Stimulated activated CD4-positive, alpha-beta T cell treated with anti-CD3 and anti-CD28 coated beads, Interleukin-1b, Interleukin-23, amount 100 ng/mL, for 1 hour (primary cell): ENCODE measurements at places on chromosomes 6 and 20.

- DNase-seq, result no peak
Observed at GRCh38 chr20:64039293-64040160, 3.5 kb downstream of the C20orf204 start.

DNA sequence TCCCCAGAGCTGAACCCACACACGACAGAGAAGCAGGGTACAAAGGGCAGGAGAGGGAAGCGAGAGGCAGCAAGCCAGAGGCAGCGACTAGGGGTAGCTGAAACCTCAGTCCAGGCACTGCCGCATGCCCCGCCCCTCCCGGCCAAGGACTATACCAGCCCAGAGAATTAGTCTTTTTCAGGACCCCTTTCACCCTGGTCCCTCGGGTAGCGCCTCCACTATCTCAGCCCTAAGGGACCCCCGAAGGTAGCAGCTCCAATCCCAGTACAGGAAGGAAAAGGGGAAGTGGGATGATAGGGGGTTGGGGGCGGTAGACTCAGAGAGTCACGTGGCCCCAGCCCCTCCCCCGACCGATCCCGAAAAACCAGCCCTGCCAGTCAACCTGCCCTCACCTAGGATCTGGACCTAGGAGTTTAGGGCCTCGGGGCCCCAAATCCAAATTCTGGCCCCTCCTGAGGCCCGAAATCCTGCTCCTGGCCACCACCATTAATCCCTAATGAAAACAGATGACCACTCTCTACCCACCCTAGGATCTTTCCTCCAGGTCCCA lies 1.3 kb downstream of the RGL2 start:
- DNase-seq, result no peak

DNA sequence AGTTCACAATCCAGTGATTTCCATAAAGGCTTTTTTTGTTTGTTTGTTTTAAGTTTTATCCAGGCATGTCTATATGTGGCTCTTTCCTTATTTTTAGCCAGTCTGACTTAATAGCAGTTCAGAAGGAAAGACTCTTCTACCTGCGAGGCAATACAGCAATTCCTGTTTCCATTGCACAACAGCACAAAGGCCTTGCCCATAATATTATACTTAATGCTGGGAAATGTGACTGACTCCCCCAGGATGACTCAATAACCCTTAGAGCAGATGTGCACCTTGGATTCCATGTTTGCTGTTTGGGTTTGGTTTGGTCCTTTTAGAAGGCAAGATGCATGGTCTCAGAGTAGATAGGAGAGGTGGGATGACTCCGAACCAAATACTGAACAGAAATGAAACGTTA lies 184.1 kb downstream of the MTFR2 start:
- no peak for DNase-seq

DNA sequence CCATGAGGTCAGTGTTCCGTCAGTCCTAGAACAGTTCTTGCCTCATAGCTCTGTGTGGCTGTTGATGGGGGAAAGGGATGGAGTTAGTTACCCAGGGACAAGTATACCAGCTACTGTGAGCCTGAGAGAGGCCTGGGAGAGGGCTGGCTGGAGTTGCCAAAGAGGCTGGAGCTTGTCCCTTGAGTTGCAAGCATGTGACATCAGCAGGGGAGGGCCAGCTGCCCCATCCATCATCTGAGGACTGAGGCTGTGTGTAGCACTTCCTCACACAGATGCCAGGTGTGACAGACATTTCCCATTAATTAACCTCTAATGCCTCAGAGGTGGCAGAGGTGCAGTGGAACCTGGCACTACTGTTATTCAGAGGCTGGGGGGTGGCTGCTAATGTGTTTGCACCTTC lies 131.6 kb downstream of the PHACTR3 start:
- no peak for DNase-seq

- DNase-seq, result no peak
Observed at GRCh38 chr6:10991115-10991514, 53.0 kb downstream of the ELOVL2 start.

GRCh38 chr20:40668449-40669228 lies 20.4 kb downstream of the MAFB start:
- DNase-seq, result no peak

- no peak for DNase-seq
Observed at GRCh38 chr6:55009131-55009530, 162.6 kb downstream of the FAM83B start.

DNA sequence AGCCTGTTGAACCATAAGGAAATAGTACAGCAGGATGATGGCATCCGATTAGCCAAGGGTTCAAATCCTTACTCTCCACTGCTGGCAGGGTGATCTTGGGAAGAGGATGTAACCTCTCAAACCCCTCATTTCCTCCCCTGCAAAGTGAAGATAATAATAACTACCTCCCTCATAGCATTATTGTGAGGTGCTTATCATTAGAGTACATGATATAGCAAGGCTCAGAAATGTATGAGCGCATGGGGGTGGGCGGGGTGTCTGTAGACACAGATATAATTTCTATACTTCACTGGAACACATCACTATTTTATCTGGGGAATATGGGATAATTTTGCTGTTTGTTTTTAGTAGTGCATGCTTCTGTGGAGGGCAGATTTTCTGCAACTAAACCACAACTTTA lies 89.8 kb upstream of the LAMP5 start:
- DNase-seq, result no peak

DNA sequence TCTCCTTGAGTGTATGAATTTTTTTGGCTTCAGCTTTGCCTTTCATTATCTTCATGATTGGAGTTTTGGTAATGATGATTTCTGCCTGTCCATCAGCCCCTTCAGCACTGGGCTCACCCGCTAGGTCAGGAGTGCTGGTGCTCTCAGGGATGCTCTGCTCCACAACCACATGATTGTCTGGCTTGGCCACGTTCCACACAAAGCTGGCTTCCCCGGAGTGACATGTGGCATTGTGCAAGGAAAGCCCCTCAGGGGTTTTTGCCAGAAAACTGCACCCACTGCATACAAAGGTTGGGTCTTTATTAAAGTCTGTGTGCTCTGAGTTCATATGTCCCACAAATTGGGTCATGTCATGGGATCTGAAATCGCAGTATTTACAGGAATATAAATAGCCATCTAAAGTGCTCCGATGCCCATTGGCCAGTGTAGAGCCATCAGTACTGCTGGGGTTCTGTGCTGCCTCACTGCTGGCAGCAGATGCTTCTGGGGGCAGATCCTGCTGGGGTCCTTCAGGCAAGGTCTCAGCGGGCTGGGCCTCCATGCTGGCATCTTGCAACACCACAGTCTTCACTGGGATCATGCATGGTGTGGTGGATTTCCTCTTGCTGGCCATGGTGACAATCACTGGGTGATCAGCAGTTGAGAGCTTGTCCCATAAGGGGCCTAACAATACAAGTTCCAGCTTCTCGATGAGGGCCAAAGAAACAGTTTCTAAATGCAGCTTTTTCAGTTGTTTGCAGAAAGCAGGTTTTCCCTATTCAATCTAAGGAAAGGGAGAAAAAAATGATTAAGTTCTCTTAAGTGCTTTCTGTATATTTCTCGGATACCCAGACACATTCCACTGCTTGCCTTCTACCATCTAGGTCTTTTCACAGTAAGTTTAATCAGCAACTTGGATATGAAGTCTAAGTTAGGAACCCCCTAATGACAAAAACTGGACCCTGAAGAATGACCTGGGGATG lies 67.2 kb downstream of the PLCG1 start:
- DNase-seq, result no peak

DNA sequence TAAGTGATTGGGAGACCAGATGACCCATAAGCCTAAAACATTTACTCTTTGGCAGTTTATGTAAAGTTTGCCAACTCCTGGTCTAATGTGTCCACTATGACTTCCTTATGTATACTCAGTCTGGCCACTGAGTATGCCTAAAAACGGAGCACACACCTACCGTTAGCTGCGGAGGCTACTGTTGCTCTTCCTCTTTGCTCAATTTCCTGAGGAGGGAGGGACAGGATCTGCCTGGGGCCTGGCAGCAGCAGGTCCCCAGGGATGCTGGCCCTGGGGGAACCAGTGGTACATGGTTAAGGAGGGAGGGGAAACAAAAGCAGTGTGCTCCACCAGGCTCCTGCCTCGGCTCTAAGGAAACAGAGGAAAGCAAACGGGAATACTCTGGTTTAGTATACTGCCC lies 113.5 kb downstream of the CDYL start:
- DNase-seq, result no peak
